Activated T-helper 1 cell treated with anti-CD3 and anti-CD28 coated beads, Interleukin-12 subunit alpha, Interleukin-12 subunit beta, Interleukin-2, Interleukin-4 antibody, amounts not matched to agents 30 ng/mL and 10 ng/mL and 1 ng/mL, durations not matched to agents 14 hours and 24 hours and 36 hours (primary cell): ENCODE measurements at places on chromosomes 11 and 22. TPM values are rescaled to one million over a fixed set of nuclear protein-coding genes. Genes with fewer than 3 reads are reported as not detected.

DKK3 gene
- total RNA-seq = not detected in 2 replicates

TUB gene
- 0.24 and 0.29 TPM in 2 replicates for total RNA-seq

TSGA10IP gene
- total RNA-seq = not detected in 2 replicates

ANKK1 gene
- total RNA-seq = not detected in 2 replicates

GLYAT gene
- not detected in 2 replicates for total RNA-seq
